ENCODE measurements at places on chromosomes 2 and 18.

DNA sequence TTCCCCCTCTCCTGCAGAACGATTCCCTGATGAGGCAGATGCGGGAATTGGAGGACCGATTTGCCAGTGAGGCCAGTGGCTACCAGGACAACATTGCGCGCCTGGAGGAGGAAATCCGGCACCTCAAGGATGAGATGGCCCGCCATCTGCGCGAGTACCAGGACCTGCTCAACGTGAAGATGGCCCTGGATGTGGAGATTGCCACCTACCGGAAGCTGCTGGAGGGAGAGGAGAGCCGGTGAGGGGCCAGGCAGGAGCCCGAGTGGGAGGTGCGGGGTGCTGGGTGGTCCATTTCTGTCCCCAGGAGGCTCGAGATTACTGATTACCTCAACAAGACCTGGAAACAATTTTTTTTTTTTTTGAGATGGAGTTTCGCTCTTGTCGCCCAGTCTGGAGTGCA, 3.1 kb downstream of the DES start:
- H3K36me3 ChIP-seq = no peaks in the 10 kb centered on the region
- no peak overlapping the region for H3K4me3 ChIP-seq
- H3K27me3 ChIP-seq = no peaks in the 10 kb centered on the region
- no peak overlapping the region for H3K27ac ChIP-seq

DNA sequence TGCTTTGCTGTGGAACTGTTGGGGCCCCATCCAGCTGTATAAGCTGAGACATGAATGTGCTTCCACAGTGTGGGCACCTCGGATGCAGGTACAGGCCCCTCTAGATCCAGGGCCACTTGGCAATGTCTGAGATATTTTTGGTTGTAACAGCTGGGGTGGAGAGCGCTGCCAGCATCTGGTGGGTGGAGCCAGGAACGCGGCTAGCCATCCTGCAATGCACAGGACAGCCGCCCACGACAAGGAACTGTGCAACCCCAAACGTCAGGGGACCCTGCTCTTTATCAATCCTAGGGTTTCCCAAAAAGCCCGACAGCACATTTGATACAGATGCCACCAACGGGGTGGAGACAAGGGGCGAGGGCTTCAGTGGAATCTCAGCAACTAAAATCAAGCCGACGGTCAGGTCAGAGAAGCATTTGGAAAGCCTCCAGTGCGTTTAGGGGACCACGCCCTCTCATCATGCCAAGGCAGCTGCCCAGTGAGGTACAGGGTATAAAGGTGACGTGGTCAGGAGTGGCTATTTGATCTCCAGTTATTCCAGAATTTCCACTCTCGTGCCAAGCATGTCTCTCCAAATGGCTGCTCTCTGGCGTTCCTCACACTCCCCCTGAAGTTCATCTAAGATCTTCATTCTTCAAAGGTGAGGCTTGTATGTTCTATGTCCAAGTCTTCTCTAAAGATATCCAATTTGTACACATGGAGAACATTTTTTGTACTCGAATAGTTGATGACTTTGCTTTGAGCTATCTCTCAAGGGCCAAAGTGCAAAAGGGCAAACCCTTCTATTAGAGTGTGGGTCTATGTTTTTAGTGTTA, 55.7 kb downstream of the LRRFIP1 start:
- DNase-seq = no peak
- H3K27me3 ChIP-seq = no peaks in the 10 kb centered on the region
- H3K27ac ChIP-seq = no peak overlapping the region
- peaks cover under 1% of the 10 kb centered on the region for H3K4me1 ChIP-seq

- H3K36me3 ChIP-seq = no peaks in the 10 kb centered on the region
- H3K4me3 ChIP-seq = no peak overlapping the region
- peak overlapping the region; percentile 54 for H3K27ac ChIP-seq
- H3K4me1 ChIP-seq = peaks cover 17% of the 10 kb centered on the region
- no peaks in the 10 kb centered on the region for H3K27me3 ChIP-seq
- no peak for DNase-seq
These were observed 95.7 kb downstream of the MAP3K20 start for GRCh38 chr2:173171321-173171720.

DNA sequence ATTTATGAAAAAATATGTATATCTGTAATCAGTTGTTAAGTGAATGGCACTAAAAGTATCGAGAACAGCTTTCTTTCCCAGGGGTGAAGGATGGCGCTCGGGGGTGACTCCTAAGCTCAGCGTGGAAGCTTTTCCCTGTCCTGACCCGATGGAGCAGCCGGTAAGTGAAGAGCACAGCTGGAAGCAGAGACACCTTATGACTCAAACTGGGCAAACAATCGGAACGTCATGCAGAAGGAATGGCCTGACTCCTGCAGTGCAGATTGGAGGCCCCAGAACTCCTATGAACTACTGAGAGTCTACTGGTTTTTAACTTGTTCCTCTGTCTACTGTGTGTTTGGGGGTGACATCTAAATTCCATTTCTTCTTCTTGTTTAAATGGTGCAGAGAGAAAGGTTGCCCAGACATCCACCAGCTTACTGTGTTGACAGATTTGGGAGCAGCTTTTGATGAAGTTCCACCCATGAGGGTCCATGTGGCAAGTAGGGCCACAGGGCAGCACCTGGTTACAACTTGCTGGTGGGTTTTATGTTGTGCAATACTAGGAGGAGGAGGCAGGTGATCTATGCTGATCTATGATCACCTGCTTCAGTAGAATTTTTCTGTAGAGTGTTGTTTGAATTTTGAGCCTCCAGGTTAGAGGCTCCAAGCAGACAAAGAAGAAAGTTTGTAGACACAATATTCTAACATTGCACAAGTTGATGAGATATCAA, 52.8 kb upstream of the TMEM182 start:
- H3K4me3 ChIP-seq = no peak overlapping the region
- H3K27ac ChIP-seq = no peak overlapping the region
- DNase-seq = no peak
- H3K36me3 ChIP-seq = no peaks in the 10 kb centered on the region
- H3K27me3 ChIP-seq = peaks cover 33% of the 10 kb centered on the region

DNA sequence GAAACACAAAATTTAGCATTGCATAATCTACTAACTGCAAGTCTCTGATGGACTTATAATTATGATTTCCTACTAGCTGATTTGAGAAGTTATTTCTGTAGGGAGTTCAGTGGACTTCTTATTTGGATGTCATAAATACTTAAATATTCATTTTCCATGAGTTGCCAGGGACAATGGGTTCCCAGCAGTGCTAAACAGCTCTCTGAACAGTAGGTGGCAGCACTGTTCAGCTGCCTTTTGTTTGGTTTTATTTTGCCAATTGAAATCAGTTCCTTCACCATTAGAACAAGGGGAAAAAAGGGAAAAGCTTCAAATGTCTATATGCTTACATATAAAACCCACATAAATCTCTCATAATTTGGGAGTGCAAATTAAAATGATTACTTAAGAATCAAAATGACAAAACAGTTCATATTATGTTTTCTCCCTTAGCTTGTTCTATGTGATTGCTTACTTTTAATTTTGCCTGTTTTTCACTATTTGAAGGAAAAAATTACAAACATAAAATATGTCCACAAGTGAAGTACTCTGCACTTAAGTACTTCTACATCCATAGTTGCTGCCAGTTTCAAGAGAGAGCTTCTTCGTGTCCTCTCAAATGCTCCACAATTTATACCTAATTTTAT, 898.9 kb downstream of the CPS1 start:
- H3K36me3 ChIP-seq = no peaks in the 10 kb centered on the region
- DNase-seq = peak; percentile 62
- H3K27me3 ChIP-seq = no peaks in the 10 kb centered on the region

- no peaks in the 10 kb centered on the region for H3K4me1 ChIP-seq
- no peak for DNase-seq
- no peak overlapping the region for H3K4me3 ChIP-seq
- no peak overlapping the region for H3K27ac ChIP-seq
- H3K36me3 ChIP-seq = peaks cover 8% of the 10 kb centered on the region
These were observed 13.2 kb downstream of the ASB1 start for GRCh38 chr2:238439917-238440316.

DNA sequence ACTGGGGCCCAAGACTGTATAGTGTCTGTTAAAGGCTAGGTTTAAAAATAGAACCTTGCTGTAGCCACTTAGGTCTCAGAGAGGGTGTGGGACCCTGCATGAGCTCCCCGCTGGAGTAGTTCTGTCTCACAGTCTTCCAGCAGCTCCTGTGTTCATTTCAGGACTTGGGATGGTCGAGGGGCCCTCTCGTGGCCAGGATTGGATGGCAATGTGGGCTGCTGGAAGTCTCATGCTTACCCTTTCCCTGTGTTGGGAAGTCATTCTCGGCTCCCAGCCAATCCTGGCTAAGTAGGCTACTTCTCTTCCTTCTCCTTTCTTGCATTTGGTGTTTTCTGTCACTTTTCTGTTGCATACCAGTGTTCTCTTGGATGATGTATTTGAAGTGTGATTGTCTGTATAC, 284.0 kb upstream of the GCFC2 start:
- H3K27ac ChIP-seq = no peak overlapping the region
- H3K4me3 ChIP-seq = no peak overlapping the region
- no peaks in the 10 kb centered on the region for H3K4me1 ChIP-seq
- no peaks in the 10 kb centered on the region for H3K27me3 ChIP-seq

- H3K36me3 ChIP-seq = no peaks in the 10 kb centered on the region
- H3K27ac ChIP-seq = peak overlapping the region; percentile 99
- peaks cover 26% of the 10 kb centered on the region for H3K4me1 ChIP-seq
- H3K27me3 ChIP-seq = no peaks in the 10 kb centered on the region
- peak overlapping the region; percentile 74 for H3K4me3 ChIP-seq
These were observed 722 bp downstream of the BAZ2B start for GRCh38 chr2:159615367-159616285.

GRCh38 chr2:43848214-43848613, 9.4 kb downstream of the ABCG8 start:
- H3K27ac ChIP-seq = no peak overlapping the region
- H3K4me1 ChIP-seq = no peaks in the 10 kb centered on the region
- H3K27me3 ChIP-seq = no peaks in the 10 kb centered on the region
- H3K4me3 ChIP-seq = no peak overlapping the region

DNA sequence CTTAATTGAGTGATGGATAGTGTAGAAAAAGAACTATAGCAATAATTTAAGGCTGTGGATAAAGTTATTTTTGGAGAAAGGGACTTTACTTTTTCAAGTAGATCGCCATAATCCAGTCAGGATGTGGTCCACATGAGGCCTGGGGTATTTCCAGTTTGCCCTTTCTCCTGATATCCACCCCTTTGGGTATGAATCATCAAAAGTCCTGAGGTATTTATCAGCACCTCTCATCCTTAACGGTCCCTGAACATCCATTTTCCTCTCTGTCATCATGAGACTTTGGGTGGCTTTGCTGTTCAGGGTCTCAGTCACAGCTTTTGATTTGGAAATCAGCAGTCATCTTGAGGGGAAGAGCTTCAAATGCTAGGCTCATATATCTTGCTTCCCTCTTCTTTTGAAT, 39.3 kb upstream of the ELAC1 start:
- peaks cover 5% of the 10 kb centered on the region for H3K4me1 ChIP-seq
- no peak overlapping the region for H3K27ac ChIP-seq
- peaks cover 37% of the 10 kb centered on the region for H3K36me3 ChIP-seq

GRCh38 chr2:237669283-237669627, 41.9 kb downstream of the LRRFIP1 start:
- peaks cover 13% of the 10 kb centered on the region for H3K4me1 ChIP-seq
- DNase-seq = peak; percentile 17
- H3K36me3 ChIP-seq = no peaks in the 10 kb centered on the region
- H3K27me3 ChIP-seq = no peaks in the 10 kb centered on the region
- H3K27ac ChIP-seq = peak overlapping the region; percentile 48

- H3K27me3 ChIP-seq = no peaks in the 10 kb centered on the region
- DNase-seq = no peak
- H3K36me3 ChIP-seq = peaks cover 14% of the 10 kb centered on the region
- no peak overlapping the region for H3K4me3 ChIP-seq
- H3K4me1 ChIP-seq = no peaks in the 10 kb centered on the region
- no peak overlapping the region for H3K27ac ChIP-seq
These were observed 19.7 kb downstream of the MXD1 start for GRCh38 chr2:69934614-69934908.

DNA sequence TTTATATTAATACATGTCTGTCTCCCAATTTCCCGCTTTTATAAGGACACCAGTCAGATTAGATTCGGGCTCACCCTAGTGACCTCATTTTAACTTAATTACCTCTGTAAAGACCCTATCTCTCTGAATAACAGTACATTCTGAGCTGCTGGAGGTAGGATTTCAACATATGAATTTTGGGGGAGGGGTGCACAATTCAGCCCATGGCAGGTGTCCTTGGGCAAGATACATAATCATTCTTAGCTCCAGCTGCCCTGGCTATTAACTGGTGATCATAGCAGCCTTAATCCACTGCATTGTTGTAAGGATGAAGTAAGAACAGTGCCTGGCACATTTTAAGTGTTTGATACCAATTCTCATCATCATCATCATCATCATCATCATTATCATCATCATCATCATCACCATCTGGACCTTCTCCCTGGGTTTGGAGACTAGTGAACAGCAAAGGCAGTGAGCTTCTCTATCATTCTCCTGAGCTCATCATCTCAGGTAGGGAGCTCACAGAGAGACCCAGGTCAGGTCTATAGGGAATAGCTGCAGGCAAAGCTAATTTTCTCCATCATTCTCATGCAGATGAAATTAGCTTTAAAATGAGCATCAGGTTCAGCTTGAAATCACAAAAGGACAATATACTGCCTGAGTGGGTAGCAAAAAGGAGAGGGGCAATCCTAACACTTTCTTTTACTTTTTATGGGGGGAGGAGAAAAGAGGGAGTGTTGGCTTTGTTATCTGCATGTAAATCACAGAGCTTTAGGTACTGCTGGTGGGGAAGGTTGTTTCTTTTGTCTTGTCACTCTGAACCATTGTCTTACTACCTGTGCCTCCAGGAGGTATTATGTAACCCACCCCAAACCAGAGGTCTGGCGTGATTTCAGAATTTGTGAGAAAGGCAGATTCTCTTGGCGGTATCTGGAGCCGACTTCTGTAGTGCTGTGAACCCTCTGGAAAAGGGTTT, 125.5 kb upstream of the SPRED2 start:
- H3K27me3 ChIP-seq = peaks cover 26% of the 10 kb centered on the region
- no peak overlapping the region for H3K27ac ChIP-seq
- H3K4me3 ChIP-seq = no peak overlapping the region

DNA sequence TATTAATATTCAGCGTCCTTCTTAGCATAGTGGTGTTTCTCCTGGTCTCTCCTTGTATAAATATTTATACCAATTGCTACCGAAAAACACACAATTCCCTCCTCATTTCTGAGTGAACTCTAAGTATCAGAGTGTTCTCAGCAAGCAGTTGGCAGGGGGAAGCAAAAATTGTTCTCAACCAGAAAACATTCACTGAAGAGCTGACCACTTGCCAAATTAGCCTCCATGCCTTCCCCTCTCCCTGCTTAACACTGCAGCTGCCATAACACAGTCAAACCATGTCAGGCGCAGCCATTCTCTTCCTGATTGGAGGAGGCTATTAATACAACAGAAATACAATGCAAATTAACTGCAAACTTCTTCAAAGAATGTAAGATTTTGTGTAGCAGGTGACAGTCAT, 105.0 kb downstream of the COL6A3 start:
- no peaks in the 10 kb centered on the region for H3K36me3 ChIP-seq
- H3K27me3 ChIP-seq = no peaks in the 10 kb centered on the region
- peak; percentile 52 for DNase-seq

DNA sequence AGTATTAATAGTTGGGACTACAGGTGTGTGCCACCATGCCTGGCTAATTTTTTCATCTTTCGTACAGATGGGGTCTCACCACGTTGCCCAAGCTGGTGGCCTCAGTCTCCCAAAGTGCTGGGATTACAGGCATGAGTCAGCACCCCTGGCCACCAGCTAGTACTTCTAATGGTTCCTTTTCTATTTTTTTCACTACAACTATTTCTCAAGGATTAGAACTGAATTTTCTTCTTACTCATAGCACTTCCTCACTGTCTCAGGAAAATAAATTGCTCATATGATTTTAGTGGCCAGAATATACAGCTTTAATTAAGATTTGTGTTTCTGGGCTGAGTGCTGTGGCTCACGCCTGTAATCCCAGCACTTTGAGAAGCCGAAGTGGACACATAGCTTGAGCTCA, 43.2 kb upstream of the SOS1 start:
- no peak overlapping the region for H3K27ac ChIP-seq
- no peak for DNase-seq
- no peak overlapping the region for H3K4me3 ChIP-seq
- no peaks in the 10 kb centered on the region for H3K27me3 ChIP-seq
